HFFc6 (cell line): ENCODE measurements at places on chromosomes 1 and 21. TPM values are rescaled to one million over a fixed set of nuclear protein-coding genes. Genes with fewer than 3 reads are reported as not detected.
A peak's percentile ranks its signal among the peaks of the same experiment; 100 is the strongest.

EFNA3 gene
- total RNA-seq, result 0.61 to 1.4 TPM (median 0.66 TPM) in 3 replicates

DNA sequence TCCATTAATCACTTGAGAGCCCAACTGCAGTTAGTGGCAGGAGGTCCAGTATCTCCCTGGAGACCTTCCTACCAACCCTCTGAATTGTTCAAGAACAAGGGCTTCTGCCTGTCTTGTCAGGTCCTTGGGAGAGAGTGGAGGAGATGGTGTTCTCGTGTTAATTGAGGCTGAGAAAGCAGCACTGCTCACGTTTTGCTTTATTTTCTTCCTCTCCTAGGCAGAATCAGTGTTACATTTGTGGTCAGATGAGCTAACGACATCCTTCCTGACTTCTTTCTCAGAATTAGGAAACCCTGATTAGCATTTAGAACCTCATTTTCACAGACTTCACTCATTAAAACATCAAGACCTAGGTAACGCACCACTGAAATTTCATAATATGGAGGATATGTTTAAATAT is 26.4 kb upstream of the LRIG2 start:
- no peak for DNase-seq

DNA sequence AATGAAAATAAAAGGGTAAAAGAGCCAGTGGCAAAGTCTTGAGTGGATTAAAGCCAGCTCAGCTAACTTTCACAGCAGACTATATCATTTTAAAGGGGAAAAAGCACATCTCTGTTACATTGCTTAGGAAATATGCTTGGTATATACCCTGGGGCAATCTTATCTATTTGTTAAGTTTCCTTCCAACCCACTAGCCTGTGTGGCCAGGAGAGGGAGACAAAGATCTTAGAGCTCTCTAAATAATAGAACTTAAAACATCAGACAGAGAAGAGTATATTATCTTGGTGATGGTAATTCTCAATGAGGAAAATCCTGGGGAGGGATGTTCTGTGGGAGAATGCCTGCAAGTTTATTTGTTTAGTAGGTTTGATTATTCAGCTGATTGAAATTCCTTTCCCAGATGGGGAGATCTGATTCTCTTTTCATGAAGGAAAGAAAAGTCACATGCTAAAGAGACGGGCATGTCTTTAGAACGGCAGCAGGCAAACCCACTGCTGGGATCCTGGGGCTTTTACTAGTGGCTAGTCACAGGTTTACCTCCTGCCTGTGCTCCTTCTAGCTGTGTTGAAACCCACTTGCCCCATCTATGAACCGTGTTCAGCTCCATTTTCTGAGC is 3.6 kb downstream of the KCNE2 start:
- DNase-seq, result peak; percentile 92

DNA sequence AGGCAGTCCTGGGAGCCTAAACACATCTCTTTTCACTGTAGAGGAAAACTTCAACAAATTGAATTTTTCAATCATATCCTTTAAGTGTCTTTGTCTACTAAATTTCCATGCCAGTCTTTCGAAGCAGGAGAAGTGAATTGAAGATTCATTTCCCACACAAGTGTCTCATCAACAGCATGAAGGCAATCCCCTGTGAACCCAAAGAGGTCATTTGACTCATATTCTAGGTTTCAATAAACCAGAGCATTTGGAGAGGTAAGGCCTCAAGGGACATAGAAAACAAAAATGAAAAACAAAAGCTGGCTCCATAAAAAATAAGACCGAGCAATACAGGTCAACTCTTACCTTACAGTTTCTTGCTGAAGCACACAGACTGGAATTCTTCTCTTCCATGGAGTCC is 94.1 kb upstream of the ATP1B1 start:
- no peak for DNase-seq

TNNT2 gene
- total RNA-seq, result not detected in 3 replicates

GRCh38 chr1:111465754-111466153 is 8.0 kb upstream of the C1orf162 start:
- DNase-seq, result no peak

- DNase-seq, result peak; percentile 79
Observed at GRCh38 chr1:78491451-78492071, 787 bp downstream of the PTGFR start.

NGF gene
- total RNA-seq, result 46.3 to 52.7 TPM (median 48.2 TPM) in 3 replicates

OR14K1 gene
- not detected in 2 replicates for total RNA-seq

GRCh38 chr1:231913493-231913892 is 286.9 kb downstream of the DISC1 start:
- DNase-seq, result no peak

- DNase-seq, result no peak
Observed at GRCh38 chr1:92843046-92843423, 11.2 kb downstream of the RPL5 start.

- peak; percentile 32 for DNase-seq
Observed at GRCh38 chr1:224392411-224393249, 36.0 kb downstream of the CNIH4 start.

CADM3 gene
- 0.06 TPM in 1 of 2 replicates, not detected in the other for total RNA-seq

GRCh38 chr1:106747791-106748190 is 308.7 kb upstream of the PRMT6 start:
- DNase-seq, result no peak

OR6N1 gene
- total RNA-seq, result not detected in 3 replicates

GRCh38 chr21:42314616-42315295 is 453 bp downstream of the TFF3 start:
- no peak for DNase-seq

DNA sequence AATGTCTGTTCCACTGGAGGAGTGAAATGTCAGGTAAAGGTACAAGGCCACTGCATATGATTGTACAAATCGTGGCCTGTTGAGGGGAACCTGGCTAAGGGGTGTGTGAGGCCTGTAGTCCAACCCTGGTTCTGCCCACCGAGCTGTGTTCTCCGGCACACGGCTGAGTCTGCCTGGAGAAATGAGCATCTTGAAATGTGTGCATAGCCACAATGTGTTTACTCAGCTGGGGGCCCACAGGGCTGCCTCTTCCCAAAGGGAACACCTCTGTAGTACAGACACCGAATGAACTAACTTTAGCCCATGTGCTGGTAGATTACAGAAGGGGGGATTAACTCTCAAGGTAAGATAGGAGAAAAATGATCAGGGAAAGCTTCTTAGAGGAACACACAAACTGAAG is 30.2 kb downstream of the AK4 start:
- DNase-seq, result no peak

DNA sequence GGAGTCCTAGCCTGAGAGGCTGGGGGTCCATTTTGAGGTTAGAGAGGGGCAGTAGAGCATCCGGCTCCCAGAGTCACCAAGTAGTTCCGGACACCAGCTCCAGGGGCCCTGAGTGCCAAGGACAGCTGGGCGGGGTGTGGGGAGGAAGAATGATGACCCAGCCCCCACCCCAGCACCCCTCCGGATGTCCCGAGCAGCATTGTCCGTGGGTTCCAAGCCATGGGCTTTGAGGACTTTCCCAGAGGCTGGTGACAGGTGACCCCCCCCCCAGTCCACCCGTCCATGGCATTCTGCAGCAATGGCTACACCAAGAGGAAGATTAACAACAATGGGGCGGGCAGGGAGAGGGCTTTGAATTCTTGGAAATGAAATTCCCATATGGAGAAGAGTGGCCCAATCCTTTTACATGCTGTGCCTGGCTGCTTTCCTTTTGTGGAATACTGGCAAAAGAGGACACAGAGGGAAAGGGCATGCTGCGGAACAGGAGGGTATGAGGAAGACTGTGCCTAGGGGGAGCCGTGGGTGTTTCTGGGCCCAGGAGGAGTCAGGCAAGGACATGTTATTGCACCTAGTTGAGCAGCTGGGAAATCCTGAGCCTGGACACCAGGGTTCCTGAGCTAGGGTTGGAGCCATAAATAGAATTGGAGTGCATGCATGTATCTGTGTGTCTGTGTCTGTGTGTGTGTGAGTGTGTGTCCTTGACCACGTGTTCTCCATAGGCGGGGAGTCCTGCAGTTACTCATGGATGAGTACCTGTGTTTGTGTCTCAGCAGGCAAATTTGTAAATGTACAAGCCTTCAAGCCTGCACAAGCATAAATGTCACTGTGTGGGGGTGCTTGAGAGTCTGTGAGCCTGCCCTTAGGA is 956 bp downstream of the ATP1A2 start:
- peak; percentile 57 for DNase-seq

ACBD6 gene
- total RNA-seq, result 20.9 to 25.9 TPM (median 21.1 TPM) in 3 replicates

DNA sequence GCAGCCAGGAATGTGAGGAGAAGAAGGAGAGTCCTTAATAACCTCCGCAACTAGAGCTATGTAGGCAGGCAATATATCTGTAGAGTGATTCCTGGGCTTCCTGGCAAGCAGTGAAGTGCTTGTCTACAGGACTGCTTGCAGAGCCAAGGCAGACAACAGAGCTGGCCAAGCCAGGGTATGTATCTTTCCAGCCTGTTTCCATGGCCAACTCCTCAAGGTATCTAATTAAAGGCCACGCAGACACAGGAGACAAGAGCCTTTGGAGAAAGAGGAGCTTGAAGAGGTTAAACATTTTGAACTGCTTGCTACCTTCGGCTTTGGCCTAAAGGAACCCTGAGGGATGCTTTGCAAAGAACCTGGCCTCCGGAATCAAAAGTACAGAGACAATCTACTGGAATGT is 137.4 kb downstream of the PIGK start:
- DNase-seq, result no peak

DNA sequence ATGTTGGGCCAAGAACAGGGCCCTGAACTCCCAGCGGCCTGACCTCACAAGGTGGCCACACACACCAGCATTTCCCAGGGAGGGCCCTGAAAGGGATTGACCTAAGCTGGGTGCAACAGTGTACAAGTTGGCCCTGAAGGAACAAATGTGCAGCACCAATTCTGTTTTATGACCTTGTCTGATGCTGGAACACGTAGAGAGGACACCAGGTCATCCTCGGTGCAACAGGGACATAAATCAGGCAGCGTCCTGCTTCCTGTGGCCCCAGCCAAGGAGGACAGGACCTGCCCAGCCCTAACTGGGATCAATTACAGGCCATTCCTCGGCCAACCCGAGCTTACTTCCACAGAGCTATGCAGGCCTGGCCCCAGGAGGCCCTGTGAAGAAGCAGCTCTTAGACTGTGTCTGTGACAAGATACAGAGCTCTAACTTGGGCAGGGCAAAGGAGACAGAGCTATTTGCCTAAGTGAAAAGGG is 12.8 kb upstream of the PHC2 start:
- DNase-seq, result no peak

ACTN2 gene
- not detected in 3 replicates for total RNA-seq

GRCh38 chr21:30579346-30579745 is 10.9 kb downstream of the KRTAP22-2 start:
- no peak for DNase-seq

WDR47 gene
- total RNA-seq, result 12.2 to 18.2 TPM (median 18.1 TPM) in 3 replicates

DNA sequence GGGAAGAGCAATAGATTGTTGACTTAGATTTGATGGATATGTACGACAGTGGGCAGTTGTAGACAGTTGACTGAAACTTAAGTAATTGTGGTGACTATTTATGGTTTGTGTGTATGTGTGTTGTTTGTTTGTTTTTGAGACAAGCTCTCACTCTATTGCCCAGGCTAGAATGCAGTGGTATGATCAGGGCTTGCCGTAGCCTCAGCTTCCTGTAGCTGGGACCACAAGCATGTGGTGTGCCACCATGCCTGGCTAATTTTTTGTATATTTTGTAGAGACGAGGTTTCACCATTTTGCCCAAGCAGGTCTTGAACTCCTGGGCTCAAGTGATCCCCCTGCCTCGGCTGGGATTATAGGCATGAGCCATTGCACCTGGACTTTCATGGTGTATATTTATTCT is 9.8 kb downstream of the SDHC start:
- DNase-seq, result no peak

- DNase-seq, result no peak
Observed at GRCh38 chr1:99277066-99277465, 12.8 kb downstream of the PLPPR4 start.

GRCh38 chr1:192395895-192396294 is 79.1 kb downstream of the RGS21 start:
- no peak for DNase-seq

- peak; percentile 88 for DNase-seq
Observed at GRCh38 chr1:65260851-65261473, 48.4 kb upstream of the DNAJC6 start.

FAM72D gene
- total RNA-seq, result 0.82 to 3.0 TPM (median 2.4 TPM) in 3 replicates

C8B gene
- total RNA-seq, result not detected in 3 replicates

HSF2BP gene
- 0.34 and 0.99 TPM in 2 replicates for total RNA-seq

DNA sequence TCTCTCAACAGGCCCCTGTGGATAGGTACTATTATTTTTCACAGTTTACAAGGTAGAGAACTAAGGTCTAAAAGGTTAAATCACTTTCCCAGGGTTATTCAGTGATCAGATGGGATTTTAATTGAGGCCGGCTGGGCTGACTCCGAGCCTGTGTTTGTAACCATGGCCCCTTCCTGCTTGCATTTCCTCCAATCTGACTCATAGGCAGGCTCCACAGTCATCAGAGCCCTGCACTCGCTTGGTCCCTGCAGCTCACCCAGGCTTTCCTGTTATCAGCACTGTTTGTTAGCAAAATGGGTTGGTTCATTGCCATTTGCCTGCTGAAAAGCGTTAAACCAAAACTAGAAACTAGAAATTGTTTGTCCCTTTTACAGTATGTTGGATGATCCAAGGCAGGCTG is 41.4 kb upstream of the LMX1A start:
- peak; percentile 73 for DNase-seq

TDRD5 gene
- total RNA-seq, result not detected in 3 replicates

DNA sequence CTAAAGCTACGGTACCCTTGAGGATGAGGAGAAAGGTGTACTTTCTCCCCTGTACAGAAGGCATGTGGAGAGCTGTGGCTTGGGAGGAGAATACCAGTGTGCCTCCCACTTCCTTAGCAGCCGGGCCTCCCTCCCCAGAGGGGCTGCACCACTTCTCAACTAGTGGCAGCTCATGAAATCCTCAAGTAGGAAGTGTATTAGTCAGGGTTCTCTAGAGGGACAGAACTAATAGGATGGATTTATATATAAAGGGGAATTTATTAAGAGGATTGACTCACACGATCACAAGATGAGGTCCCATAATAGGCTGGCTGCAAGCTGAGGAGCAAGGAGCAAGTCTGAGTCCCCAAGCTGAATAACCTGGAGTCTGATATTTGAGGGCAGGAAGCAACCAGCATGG is 53.1 kb upstream of the PPP2R5A start:
- no peak for DNase-seq

GRCh38 chr1:51642739-51643142 is 25.8 kb downstream of the OSBPL9 start:
- DNase-seq, result peak; percentile 93

C1orf35 gene
- 11.6 to 17.0 TPM (median 13.7 TPM) in 3 replicates for total RNA-seq

DNA sequence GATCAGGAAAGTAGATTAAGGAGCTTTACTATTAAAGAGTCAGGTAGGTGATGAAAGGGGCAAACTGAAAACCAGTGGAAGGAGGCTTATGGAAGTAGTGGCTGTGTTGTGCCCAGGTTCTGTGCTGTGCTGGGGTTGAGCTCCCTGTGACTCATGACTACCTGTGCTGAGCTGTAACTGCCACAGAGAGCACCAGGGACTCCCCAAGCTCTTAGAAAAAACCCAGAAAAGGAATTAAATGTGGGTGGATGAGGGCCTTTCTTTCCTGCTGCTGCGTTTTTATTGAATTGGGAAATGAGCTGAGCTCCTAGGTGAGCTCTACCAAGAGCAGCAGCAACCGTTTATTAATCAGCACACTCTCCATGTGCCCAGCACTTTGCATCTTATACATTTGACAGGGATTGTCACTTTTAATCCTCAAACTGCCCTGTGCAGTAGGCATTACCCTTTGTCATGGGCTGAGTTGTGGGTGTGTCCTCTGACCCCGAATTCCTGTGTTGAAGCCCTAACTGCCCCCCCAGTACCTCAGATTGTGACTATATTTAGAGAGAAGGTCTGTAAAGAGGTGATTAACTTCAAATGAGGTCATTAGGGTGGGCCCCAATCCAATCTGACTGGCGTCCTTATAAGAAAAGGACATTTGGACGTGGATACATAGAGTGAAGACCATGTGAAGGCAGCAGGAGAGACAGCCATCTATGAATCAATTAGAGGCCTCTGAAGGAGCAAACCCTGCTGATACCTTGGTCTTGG is 65.4 kb downstream of the AK4 start:
- DNase-seq, result no peak

GRCh38 chr21:44334329-44335030 is 4.7 kb downstream of the CFAP410 start:
- DNase-seq, result no peak
